Umbilical cord (tissue), 2 donors: ENCODE measurements at places on chromosomes 7 and 10.

DNA sequence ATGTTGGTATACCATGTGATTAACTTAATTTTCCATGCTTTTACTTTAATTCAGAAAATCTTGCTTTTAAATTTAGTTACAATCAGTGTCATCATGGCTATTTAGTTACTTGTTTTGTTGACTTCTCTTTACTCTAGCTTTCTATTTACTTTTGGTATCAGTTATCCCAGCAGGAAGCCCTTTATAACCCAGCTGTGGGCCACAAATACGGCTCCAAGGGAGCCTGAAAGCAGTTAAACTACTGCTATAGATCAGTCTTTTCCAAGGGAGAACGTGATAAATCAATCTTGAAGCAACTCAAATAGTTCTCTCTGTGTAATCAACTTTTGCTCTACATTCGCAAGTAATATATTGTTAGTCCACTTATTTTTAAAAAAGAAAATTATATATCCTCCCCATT, 287.4 kb downstream of the CACNA2D1 start:
- DNase-seq = no peak

GRCh38 chr7:76310102-76310957, 7.9 kb downstream of the HSPB1 start:
- DNase-seq = peak; percentile 66

- DNase-seq = no peak
These were observed 78.8 kb upstream of the VOPP1 start for GRCh38 chr7:55651057-55651456.

DNA sequence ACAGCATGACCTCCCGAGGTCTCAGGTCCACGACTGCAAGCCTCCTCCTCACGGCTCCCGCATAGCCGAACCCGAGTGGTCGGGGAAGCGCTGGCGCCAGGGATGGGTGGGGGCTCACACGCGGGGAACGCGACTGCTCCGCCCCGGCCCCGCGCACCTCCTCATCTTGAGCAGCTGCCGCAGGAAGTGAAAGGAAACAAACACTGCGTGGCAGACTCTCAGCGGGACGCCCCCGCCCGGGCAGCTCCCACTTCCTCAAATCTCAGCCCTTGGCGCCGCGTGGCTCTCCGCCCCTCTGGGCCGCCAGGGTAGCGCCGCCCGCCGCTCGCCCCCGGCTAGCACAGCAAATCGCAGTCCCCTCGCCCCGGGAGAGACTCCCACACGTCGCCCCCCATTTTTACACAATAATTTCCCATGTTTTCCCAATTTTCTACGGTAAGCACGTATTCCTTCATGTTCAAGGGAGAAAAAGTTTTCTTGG, at the start of gene TMEM243:
Gene TMEM243, minus strand, starts transcription at position 188 of the 481 bp plus-strand sequence. CDS start 229 bp downstream, outside the sequence.
- DNase-seq = peak; percentile 90

DNA sequence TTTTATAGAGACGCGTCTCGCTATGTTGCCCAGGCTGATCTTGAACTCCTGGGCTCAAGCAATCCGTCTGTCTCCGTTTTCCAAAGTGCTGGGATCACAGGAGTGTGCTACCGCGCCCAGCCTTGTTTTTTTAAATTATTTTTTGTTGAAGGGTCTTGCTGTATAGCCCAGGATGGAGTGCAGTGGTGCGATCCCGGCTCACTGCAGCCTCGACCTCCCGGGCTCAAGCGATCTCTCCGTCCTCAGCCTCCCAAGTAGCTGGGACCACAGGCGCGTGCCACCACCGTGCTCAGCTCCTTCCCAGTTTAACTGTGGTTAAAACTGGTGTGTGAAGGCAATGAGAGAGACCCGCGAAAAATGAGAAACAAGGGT, 11.0 kb upstream of the HNRNPF start:
- DNase-seq = no peak

DNA sequence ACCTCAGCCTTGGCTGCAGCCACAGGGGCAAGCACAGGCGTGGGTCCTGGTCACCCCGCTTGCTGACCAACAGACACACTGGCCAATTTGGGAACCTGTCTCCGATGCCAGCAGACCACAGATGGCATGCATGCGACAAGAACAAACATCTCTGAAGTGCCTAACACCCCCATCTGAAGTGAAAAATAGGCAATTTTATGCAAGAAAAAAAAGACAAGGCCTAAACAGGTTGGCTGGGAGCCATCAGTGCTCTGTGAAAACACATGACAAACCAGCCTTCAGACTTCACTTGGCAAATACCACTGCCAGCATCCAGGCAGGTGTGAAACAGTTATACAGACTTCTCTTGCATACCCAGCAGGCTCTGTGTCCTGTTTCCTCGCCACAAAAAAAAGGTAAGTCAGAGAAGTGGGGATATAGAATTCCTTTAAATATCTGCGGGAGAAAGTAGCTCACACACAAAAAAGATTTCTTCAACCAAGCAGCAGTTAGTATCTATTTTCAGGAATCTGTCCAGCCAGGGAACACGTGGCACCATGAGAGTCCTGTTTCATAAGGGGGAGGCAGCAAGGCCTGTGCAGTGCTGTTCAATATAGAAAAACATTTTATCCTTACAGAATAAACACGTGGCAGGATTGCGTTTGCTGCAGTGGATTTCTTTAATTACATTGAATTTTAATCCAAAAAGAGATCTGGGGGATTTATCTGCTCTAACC, 293.4 kb upstream of the MKLN1 start:
- DNase-seq = no peak

DNA sequence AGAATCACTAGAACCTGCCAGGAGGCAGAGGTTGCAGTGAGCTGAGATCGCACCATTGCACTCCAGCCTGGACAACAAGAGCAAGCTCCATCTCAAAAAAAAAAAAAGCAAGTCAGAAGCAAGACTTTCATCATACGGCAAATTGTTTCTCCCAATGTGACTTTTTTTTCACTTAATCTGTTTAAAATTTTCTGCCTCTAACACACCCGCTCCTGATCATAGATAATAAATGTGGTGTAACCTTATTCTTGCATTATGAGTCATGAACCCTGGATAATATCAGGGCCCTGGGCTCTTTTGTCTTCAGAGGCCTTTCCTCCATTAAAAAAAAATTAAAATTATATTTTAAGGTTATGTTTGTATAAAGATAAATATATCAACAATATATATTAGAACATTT, 111.4 kb upstream of the JCAD start:
- peak; percentile 81 for DNase-seq

DNA sequence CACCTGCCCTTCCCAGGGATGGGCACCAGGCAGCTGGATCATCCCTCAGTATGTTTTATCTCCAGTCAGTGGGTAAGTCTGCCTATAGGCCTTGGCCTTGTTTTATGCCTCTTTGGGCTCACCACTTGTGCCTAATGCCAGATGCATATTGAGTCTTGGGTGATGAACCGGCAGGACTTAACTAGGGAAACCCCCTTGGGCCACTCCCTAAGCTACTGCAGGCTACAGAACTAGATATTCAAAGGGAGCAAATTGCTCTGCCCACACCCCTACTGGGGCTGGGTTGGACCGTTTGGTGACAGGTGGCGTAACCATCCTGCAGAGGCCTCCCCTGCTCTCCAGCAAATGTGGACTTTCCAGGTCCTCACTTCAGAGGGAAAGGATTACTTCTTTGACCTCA, 115.7 kb upstream of the GDF10 start:
- DNase-seq = no peak

DNA sequence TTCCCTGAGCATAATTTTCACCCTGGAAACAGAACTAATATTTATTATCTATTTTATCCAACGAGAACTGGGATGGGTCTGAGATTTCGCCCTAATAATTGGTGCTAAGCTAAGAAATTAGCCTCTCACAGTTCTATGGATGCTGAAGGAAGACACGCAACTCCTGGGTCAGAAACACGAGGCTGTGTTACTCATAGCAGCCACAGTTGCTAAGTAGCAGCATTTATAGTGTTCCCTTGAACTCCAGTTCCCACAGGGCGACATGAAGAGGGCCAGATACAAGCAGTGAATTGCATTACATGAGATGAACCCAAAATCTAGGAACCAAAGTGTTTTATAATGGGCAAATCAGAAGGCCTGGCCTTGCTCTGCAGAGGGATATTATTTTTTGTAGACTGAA, 109.8 kb upstream of the AGR3 start:
- no peak for DNase-seq

DNA sequence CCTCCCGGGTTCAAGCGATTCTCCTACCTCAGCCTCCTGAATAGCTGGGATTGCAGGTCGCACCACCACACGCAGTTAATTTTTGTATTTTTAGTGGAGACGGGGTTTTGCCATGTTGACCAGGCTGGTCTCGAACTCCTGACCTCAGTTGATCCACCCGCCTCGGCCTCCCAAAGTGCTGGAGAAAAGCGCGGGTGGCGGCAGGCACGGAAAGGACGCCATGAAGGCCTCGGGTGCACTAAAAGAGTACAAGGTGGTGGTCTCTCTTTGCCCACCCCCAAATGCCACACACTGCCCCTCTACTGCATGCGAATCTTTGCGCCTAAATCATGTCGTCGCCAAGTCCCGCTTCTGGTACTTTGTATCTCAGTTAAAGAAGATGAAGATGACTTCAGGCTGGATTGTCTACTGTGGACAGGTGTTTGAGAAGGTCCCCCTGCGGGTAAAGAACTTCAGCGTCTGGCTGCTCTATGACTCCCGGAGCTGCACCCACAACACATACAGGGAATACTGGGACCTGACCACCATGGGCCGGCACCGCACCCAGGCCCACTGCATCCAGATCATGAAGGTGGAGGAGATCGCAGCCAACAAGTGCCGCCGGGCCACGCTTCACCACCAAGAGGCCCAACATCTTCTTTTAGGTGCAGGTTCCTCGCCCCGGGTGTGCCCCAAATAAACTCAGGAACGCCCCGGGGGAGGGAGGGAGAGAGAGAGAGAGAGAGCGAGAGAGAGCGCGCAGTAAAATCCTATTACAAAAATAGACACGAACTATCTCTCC, 161.7 kb downstream of the HECW1 start:
- no peak for DNase-seq

DNA sequence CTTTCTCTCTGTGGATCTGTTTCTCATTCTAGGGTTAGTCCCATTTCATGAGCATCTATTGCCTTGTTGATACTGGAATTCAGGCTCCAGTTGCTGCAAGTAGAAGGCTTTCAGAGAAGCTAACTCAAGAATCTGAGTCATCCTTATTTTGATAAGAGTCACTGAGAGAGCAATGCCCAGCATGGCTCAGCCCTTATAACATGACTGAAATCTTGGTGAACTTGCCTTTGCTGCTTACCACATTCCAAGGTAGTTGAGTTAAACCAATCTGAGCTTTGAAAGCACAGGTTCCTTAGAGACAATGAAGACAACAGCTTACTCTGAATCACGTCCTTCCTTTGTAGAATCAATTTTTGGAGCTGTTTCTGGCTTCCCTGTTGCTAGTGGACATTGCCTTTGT, 53.6 kb upstream of the CHCHD3 start:
- DNase-seq = no peak

- DNase-seq = no peak
These were observed 142.9 kb upstream of the ITGB1 start for GRCh38 chr10:33100781-33101391.

GRCh38 chr7:41334071-41334862, 368.6 kb downstream of the INHBA start:
- no peak for DNase-seq

DNA sequence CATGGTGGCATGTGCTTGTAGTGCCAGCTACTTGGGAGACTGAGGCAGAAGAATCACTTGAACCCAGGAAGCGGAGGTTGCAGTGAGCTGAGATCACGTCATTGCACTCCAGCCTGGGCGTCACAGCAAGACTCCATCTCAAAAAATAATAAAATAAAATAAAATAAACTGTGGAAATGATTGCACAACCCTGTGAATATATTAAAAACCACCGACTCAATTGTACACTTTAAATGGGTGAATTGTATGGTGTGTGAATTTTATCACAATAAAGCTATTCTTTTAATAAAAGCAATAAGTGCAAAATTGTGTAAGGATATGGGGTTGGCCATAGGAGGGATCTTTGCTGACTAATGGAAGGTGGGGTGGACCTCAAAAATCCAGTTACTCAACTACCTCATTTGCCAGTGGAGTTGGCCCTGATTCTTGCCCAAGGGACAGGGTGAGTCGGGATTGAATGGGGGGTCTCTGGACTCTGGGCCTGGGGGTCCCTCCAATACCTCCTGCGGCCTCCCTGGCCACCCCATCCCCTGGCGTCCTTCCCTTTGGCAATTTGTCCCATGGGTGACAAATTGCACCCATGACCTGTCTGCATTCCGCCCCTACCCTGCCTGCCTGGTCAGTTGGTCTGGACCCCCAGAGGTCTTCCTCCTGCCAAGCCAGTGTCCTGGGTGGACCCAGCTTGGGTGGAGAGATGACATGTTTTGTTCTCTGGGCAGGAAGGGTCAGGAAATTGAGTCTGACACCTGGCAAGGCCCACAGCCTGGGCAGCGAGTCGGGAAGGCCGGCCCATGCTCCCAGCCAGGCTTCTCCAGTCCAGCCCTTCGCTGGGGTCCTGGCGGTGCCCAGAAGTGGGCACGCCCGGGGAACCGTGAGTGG, 61.7 kb upstream of the ELN start:
- no peak for DNase-seq

DNA sequence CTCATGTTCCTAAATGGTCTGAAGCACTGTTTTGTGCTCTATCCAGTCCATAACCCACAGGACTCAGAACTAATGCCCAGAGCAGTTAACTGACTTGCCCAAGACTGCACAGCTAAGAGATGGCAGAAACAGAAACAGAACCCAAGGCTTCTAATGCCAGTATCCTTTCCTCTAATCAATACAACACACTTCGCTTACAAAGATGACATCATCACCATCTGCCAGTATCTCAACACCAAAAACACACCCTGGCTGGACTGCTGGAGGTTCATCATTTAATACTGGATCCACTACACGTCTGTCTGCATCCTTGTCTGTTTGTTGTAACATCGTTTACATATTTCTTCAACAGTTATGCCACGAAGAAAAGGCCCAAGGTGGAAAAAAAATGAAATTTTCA, 165.3 kb downstream of the SFMBT2 start:
- DNase-seq = no peak

DNA sequence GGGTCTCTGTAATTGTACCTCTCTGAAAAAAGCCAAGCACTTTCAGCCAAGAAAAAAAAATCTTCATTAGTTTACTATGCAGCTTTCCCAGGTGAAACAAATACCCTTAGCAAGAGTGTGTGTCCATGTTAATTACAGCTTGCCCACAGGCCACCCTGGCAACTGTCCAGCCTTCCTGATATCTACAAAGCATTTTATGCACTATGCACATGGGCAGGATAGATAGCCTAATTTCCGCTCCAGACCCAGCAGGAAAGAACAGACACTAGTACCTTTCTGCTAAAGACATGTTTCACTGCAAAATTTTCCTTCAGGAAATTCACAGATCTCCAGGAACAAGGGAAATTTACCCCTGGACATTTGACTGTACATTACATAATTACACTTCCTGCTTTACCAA, 24.4 kb downstream of the CACNA2D1 start:
- no peak for DNase-seq
